Upper lobe of right lung (tissue), 1 donor: ENCODE measurements at places on chromosomes 3 and 15. TPM values are rescaled to one million over a fixed set of nuclear protein-coding genes. Genes with fewer than 3 reads are reported as not detected.

DNA sequence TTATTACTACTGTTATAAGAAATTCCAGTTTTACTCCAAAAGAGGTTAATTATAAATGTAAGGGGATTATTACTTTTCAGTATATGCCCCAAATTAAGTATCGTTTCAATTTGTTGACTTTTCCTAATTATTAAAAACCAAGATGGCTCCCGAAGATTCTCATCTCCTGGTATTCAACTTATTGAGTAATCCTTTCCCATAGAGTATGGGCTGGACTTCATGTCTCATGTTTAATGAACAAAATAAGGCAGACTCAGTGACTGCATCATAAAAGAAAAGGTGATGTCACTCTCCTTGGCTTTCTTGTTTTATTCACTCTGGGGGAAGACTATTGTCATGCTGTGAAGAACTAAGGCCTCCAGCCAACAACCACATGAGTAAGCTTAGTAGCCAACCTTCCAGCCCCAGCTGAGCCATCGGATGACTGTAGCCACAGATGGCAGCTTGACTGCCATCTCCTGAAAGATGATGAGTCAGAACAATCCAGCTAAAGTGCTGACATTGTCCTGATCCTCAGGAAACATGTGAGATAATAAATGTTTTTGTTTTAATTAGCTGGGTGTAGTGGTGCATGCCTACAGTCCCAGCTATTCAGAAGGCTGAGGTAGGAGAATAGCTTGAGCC lies 17.3 kb downstream of the IGF2BP2 start:
- DNase-seq: no peak

DNA sequence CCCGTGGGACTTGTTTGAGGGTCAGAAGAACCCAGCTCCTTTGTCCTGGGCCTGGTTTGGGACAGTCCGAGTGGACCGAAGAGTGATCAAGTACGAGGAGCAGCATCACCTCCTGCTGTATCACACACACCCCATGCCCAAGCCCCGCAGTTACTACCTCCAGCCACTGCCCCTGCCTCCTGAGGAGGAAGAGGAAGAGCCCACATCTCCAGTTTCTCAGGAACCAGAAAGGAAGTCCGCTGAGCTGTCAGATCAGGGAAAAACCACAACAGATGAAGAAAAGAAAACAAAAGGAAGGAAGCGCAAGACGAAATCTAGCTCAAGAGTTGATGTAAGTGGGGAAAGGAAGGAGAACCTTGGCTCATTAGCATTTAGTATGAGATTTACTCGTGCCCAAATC lies 3.3 kb upstream of the P2RY12 start:
- DNase-seq: no peak

The NOX5 gene
- total RNA-seq: 0.14 TPM

DNA sequence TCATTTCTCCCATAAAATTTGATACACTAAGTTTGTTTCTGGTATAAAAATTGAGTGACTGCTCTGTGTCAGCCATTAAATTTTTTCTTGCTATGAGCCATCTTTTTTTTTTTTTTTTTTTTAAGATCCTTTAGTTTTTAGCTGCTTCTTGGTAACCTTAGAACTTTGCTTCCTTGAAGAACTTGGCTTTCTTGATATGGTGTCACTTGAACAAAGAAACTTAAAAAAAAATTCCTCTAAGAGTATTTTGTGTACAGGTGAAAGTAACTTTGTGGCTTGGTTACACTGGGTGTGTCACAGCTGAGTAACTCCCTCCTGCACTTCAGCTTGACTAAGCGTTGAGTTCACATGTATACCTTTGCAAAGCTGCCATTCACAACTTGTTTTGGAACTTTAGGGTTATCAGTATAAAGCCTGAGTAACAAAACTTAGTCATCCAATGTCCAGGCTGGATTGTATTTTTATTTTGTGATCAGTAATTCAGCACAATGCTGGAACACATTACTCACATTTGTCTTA lies 6.5 kb downstream of the CHD2 start:
- no peak for DNase-seq

- no peak for DNase-seq
These were observed 76.1 kb upstream of the ATP11B start for GRCh38 chr3:182717216-182717615.

The NEDD4 gene
- total RNA-seq: 18.4 TPM

The SCG5 gene
- total RNA-seq: 0.96 TPM

The IGF2BP2 gene
- total RNA-seq: 17.4 TPM

The CGNL1 gene
- 54.9 TPM for total RNA-seq

- no peak for DNase-seq
These were observed 129.2 kb upstream of the LRIG1 start for GRCh38 chr3:66629982-66630368.

The LSMEM2 gene
- total RNA-seq: not detected
